ENCODE measurements at places on chromosomes 2 and 18. TPM values are rescaled to one million over a fixed set of nuclear protein-coding genes. Genes with fewer than 3 reads are reported as not detected.

SLC9A2 gene
- total RNA-seq = 0.57 TPM

BARD1 gene
- total RNA-seq = 13.9 TPM

ZNF516 gene
- 33.3 TPM for total RNA-seq

RNU2-63P gene
- total RNA-seq = not detected

SMIM21 gene
- not detected for total RNA-seq

TMEM200C gene
- total RNA-seq = 0.16 TPM

EML6 gene
- 0.78 TPM for total RNA-seq

CNGA3 gene
- 10.6 TPM for total RNA-seq

G6PC2 gene
- total RNA-seq = not detected

NR4A2 gene
- 1.8 TPM for total RNA-seq

HAT1 gene
- 33.9 TPM for total RNA-seq

CLEC4F gene
- total RNA-seq = 1.1 TPM

LOXHD1 gene
- total RNA-seq = 0.27 TPM

SLC4A1AP gene
- total RNA-seq = 18.1 TPM
